HFFc6 (cell line): ENCODE measurements at places on chromosomes 3 and 15. TPM values are rescaled to one million over a fixed set of nuclear protein-coding genes. Genes with fewer than 3 reads are reported as not detected.

TMIE gene
- not detected in 3 replicates for total RNA-seq

TGM5 gene
- not detected in 3 replicates for total RNA-seq

BUB1B gene
- total RNA-seq: 11.5 to 26.0 TPM (median 23.3 TPM) in 3 replicates

LRRK1 gene
- total RNA-seq: 11.3 to 14.8 TPM (median 14.0 TPM) in 3 replicates

INKA1 gene
- 3.2 to 4.4 TPM (median 3.2 TPM) in 3 replicates for total RNA-seq

ADGRG7 gene
- not detected in 3 replicates for total RNA-seq

C3orf85 gene
- total RNA-seq: not detected in 3 replicates

PPIP5K1 gene
- total RNA-seq: 14.2 to 22.6 TPM (median 15.4 TPM) in 3 replicates

ECE2 gene
- total RNA-seq: not detected in 3 replicates

ANKUB1 gene
- not detected in 3 replicates for total RNA-seq

CNTN3 gene
- 9.8 to 14.6 TPM (median 10.0 TPM) in 3 replicates for total RNA-seq

OR5K2 gene
- not detected in 3 replicates for total RNA-seq

KCTD6 gene
- total RNA-seq: 6.5 to 9.6 TPM (median 7.0 TPM) in 3 replicates

CHRNB4 gene
- total RNA-seq: not detected in 3 replicates

IL17RD gene
- 0.03 to 0.13 TPM (median 0.05 TPM) in 3 replicates for total RNA-seq

LRRC34 gene
- total RNA-seq: 0.61 to 1.3 TPM (median 1.0 TPM) in 3 replicates

LMAN1L gene
- total RNA-seq: not detected in 3 replicates

ALDH1A2 gene
- total RNA-seq: not detected in 2 replicates

MAP3K13 gene
- total RNA-seq: 15.6 to 25.7 TPM (median 21.7 TPM) in 3 replicates

PGBD4 gene
- 2.1 to 2.8 TPM (median 2.4 TPM) in 3 replicates for total RNA-seq

SLC28A2 gene
- not detected in 2 replicates for total RNA-seq

UCN2 gene
- 3.6 to 5.7 TPM (median 4.5 TPM) in 3 replicates for total RNA-seq

LTF gene
- total RNA-seq: not detected in 3 replicates

DPP8 gene
- total RNA-seq: 27.9 to 33.0 TPM (median 29.4 TPM) in 3 replicates

CSPG4 gene
- 75.0 to 99.8 TPM (median 84.2 TPM) in 3 replicates for total RNA-seq

SLC2A2 gene
- total RNA-seq: not detected in 3 replicates

CFAP161 gene
- total RNA-seq: 0.21 to 0.43 TPM (median 0.37 TPM) in 3 replicates

TLR9 gene
- not detected in 3 replicates for total RNA-seq

ROPN1 gene
- not detected in 2 replicates for total RNA-seq

BOC gene
- total RNA-seq: 6.9 to 14.7 TPM (median 7.0 TPM) in 3 replicates

MEGF11 gene
- total RNA-seq: not detected in 3 replicates

CLDN11 gene
- 3.3 to 66.3 TPM (median 4.5 TPM) in 3 replicates for total RNA-seq

CLRN1 gene
- total RNA-seq: not detected in 3 replicates

ILDR1 gene
- not detected in 3 replicates for total RNA-seq
